ENCODE measurements at places on chromosomes 11 and 22. TPM values are rescaled to one million over a fixed set of nuclear protein-coding genes. Genes with fewer than 3 reads are reported as not detected.

DNA sequence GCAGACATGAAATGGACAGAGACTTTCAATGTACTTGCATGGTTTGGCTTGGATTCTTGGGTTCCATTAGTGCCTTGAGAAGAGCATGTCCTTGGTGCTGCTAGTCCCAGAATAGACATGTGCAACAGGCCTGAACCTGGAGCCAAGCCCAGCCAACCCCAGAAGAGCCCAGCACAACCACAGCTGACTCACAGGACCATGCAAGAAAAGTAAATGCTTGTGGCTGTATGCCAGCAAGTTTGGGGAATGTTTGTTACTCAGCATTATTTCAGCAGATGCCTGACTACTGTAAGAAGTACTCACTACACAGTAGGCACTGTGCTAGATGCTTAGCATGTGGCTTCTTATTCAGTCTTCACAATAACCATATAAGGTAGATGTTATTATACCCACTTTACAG is 39.2 kb upstream of the HMGXB4 start:
- no peak for DNase-seq

GRCh38 chr11:117022526-117022925 is 75.7 kb downstream of the SIK3 start:
- no peak for DNase-seq

GRCh38 chr11:116712428-116712827 is 60.4 kb downstream of the BUD13 start:
- no peak for DNase-seq

- no peak for DNase-seq
Observed at GRCh38 chr11:9831122-9831521, 167.2 kb downstream of the SWAP70 start.

DNA sequence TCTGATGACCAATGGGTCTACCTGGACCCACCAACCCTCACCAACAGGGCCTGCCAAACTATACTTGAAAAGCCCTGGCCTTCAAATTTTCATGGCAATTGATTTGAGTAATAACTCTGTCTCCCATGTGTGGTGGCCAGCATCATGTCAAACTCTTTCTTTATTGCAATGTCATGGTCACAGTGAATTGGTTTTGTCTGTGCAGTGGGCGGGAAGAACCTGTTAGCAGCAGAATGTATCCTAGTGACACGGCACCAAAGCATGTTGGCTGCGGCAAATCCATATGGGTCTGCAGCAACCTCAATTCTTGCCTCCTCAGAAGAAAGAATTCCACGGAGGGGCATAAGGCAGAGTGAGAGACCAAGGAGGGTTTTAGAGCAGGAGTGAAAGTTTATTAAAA is 19.6 kb upstream of the TMEM123 start:
- no peak for DNase-seq

GRCh38 chr11:73386016-73386415 is 9.8 kb downstream of the RELT start:
- no peak for DNase-seq

DNA sequence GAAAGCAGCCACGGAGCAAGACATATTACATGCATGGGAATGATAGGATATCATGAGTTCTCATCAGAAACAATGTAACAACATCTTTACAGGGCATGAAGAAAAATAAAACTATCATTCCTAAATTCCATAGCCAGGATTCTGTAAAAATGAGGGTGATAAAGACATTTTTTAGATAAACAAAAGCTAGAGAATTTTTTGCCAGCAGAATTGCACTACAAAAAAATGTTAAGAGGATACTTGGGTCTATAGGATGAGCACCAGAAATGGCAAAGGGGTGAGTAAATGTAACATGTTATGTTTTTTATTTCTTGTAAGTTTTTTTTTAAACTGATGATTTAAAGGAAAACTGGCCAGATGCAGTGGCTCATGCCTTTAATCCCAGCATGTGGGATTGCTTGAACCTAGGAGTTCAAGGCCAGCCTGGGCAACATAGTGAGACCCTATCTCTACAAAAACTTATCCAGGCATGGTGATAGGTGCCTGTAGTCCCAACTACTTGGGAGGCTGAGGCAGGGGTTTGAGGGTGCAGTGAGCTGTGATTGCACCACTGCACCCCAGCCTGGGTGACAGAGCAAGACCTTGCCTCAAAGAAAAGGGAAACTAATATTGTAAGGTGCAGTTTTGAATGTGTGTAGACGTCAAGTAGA is 33.2 kb downstream of the TBX1 start:
- no peak for DNase-seq

GRCh38 chr11:35852056-35852455 is 91.8 kb upstream of the LDLRAD3 start:
- DNase-seq = peak; percentile 19

DNA sequence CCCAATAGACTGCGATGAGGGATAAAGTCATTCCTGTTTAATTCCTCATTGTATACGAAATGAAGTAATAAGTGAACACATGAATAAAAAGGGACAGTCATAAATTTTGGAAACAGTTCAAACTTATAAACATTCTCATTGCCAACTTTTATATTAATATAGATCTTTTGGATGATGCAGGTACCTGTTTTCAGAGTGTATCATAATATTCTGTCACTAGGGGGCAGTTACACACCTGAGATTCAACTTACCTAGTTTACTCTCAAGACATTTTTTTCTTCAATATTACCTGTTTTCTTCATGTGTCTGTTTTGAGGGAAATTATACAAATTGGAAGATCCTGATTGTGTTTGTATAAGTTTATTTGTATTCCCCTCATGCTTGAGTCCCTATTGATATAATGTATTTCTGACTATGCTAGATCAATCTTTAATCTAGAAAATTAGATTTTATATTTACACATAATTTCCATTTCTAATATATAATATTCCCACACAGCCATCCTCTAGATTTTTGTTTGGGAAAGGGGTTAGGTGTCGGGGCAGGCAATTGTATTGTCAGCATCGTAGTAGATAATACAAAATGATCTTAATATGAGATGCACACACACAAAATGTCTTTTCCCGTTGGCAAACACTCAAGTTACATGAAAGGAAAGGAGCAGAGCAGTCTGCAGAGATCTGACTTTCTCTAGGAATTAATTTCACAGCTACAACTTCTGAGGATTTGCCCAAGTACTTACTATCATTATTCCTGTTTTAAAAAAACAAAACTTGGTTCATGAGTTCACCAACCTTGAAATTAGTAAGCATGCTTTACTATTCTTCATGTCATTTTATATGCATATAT is 18.4 kb downstream of the FDX1 start:
- no peak for DNase-seq

DNA sequence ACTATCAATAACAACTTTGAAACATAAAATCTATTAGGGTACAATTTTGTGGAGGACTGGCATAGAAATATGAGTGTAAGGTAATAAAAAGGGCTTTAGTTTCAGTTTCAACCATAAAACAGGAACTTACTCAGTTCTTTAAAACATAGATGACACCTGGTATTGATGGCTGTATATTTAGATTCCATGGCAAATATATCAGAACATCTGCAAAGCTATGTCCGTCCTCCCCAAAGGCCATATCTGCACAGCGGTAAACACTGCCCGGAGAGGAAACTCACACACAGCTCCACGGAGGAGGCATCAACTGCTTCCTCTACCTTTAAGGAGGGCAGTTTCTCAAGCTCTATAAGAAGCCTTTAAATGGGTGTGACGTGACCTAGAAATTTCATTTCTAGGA is 993.3 kb downstream of the BRD1 start:
- no peak for DNase-seq

GRCh38 chr11:115377882-115378296 is 126.3 kb downstream of the CADM1 start:
- no peak for DNase-seq

DNA sequence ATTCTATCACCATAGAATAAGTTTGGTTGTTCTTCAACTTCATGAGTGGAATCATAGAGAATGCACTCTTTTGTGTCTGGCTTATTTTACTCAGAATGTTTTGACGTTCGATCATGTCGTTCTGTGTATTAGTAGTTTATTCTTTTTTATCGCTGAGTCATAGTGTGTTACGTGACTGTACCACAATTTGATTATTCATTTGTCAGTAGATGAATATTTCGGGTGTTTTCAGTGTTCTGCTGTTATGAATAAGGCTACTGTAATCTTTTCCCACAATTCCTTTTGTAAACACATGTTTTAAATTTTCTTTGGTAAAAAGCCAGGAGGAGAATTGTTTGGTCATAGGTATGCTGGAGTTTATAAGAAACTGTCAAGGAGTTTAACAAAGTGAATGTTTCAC is 279.9 kb upstream of the B3GAT1 start:
- DNase-seq = no peak

DNA sequence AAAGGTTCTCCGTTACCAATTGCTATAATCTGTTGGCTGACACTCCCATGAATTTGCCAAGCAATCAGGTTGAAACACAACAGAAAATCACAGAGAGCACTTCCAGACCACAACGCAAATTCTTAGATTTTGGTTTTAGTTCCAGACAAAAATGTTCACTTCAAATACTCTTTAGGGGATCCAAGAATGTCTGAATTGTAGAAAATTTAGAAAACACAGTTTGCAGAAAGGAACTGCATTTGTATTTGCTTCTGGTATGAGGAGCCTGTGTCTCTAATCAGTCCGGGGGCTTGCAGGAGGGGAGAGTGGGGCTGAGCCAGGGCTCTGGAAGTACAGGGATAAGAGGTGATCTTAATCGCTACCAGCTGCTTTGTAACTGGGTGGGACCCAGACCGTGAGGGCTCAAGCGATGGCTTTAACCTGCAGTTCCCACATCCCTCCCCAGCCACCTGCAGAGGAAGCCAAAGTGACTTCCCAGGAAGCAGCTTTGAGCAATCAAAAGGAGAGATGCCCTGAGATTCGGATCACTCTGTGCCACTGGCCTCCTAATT is 18.7 kb downstream of the SCUBE2 start:
- no peak for DNase-seq

INCENP gene
- polyA plus RNA-seq = 18.2 TPM

NAALADL1 gene
- polyA plus RNA-seq = 7.4 TPM

NR1H3 gene
- 20.9 TPM for polyA plus RNA-seq

DKK3 gene
- 49.7 TPM for polyA plus RNA-seq

ALDH3B1 gene
- polyA plus RNA-seq = 17.0 TPM

KRTAP5-1 gene
- 1.4 TPM for polyA plus RNA-seq

SLC25A22 gene
- 10.9 TPM for polyA plus RNA-seq

MMP27 gene
- not detected for polyA plus RNA-seq

UBQLN3 gene
- polyA plus RNA-seq = not detected

OR51I1 gene
- not detected for polyA plus RNA-seq

FOLH1 gene
- 1.3 TPM for polyA plus RNA-seq

Measured in hindlimb muscle (tissue), 1 donor.